ENCODE measurements at places on chromosomes 5 and 9.
A peak's percentile ranks its signal among the peaks of the same experiment; 100 is the strongest.

DNA sequence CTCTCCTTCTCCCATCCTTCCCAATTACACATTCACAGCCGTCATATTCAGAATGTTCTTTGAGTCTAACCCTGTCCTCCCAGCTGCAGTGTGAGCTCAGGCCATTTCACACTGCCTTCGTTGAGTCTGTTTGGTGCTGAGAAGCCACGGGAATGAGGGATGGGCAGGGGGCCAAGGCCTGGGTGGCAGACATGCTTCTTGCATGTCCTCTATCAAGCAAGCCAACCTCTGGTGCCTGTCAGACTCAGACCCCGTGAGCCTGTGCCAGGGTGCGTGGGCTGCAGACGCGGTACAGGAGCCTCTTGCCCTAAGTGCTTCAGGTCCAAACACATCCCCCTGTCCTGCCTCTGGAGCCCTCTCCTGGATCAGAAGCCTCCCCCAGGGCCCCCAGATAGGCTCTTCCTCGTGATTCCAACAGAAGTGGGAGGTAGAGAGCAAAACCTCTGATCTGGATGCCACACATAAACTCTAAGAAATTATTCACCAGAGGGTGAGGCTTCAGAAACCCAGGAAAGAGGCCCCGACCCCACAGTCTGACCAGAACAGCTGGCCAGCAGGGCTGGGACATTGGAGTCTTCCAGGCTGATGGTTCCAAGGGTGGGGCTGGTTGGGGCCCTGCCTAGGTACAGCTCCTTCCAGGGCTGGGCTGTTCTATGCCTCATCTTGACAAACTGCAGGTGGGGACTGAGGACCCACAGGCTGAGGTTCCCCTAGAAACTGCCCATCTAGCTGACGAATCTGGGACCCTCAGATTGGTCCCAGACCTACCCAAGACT, 46.7 kb upstream of the CDKN2AIPNL start:
- DNase-seq: no peak

DNA sequence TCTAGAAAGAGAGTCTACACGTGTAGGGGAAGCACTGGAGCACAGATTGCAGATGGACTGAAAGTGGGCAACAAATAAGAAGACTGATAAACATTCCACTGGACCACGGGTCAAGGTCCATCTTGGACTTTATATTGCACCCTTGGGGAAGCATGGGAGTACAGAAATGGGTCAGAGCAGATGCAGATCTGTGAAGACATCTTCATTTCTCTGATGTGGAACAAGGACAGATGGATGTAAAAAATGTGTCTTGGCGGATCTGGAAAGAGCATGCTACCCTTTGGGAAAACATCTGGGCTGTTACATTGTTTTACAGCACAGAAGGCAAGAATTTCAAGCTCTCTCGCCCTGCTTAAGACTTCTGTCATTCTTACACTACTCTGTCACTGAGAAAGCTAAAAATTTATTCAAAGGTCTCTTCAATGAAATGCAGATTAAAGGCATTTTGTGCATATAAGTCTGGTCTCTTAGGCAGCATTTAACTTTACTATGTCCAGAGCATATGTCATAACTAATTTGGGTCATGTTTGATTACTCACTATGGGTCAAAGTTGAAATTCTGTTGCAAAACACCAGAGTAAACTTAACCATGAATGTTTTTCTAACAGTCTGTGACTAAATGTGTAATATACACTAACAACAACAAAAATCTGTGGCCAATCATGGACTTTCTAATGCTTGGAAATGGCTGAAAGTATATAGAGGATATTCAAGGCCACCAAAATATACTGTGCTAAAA, 756.4 kb upstream of the DMAC1 start:
- DNase-seq: no peak

DNA sequence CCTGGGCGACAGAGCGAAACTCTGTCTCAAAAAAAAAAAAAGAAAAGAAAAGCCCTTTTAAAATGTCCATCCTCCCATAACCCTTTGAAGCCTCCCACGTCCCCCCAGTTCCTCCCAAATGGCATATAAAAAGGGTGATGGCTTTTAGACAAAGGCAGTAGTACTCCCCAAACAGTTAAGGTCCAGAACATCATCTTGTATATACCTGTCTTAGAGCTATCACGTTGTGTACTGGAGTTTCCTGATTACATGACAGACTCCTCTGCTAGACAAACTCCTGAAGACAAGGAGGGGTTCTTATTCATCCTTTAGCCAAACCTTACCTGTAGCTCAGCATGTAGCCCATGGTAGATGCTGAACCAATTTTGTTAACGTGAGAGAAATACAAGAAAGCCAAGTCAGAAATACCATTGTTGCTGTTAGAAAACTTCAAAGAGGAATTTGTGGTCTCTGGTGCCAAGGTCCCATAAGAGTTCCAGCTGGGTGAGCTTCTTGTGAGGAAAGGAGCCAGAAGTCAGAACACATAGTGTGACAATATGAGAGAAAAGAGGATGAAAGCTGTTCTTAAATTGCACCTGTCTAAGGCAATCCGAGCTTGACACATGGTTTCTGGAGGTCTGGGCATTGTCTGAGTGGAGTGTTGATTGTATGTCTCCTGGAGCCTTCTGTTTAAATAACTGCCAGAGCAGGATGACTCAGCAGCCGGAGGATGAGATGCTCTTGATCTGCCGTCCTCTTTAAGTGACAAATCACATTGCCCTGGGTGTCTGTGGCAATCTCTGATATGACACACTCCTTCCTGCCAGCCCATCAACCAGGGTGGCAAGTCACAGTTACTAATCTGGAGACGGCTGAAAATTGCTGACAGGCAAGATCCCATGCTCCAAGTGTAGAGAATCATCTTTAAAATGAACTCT, 69.1 kb downstream of the ARRDC3 start:
- peak; percentile 69 for DNase-seq

GRCh38 chr9:109387206-109387605, 66.3 kb upstream of the EPB41L4B start:
- no peak for DNase-seq

GRCh38 chr5:142636698-142637324, 49.1 kb downstream of the FGF1 start:
- DNase-seq: no peak

DNA sequence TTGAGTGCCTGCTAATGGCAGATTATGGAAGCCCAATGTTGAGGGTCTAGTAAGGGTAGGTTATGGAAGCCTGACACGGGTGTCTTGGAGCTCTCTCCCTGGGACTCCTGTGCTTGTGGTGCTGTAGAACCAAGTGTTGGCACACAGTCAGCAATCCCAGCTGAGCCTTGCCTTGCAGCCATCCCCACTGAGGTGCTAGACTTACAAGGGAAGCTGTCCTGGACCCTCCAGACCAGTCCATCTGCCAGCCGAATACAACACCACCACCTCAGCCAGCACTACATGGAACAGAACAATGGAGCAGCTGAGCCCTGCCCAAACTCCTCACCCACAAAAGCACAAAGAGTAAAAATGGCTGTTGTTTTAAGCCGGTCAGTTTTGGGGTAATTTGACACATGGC, 90.5 kb upstream of the DNAH5 start:
- DNase-seq: no peak

DNA sequence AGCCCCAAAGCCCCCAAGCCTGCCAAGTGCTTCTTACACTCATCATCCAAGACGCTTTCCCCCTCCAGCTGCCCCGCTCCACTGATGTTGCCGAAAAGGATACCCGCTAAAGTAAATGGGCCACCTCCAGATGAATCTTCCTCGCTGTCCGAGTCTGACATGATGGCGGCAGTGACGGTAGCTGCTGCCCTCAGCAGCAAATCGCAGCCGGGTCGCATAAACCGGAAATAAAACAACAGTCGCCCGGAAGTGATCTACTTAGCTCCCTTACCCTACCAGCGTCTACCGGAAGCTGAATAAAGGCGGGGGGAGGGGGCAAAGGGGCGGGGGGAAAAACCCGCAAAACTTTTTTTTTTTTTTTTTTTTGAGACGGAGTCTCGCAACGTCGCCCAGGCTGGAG, at the start of gene TAF1L:
TAF1L (minus strand) TSS at position 308 of the 400 bp plus-strand sequence; CDS start at position 218, 90 bp downstream.
- DNase-seq: no peak

DNA sequence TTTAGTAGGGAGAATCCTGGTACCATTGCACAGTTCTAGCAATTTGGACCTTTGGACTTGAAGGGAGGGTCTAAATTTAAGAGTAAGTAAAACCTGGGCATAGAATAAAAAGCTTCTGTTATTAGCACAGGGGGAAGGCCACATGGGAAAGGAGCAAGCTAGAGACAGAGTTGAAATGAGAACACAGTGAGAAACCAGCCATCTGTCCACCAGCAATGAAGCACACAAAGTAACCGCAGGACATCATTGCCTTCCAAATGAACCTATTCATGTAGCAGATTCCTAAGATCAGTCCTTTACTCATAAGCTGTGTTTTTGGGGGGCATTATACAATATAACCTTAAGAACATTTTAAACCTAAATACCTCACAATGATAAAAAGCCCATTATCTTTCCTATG, 407.4 kb downstream of the HCN1 start:
- DNase-seq: no peak

- DNase-seq: no peak
These were observed 143.5 kb downstream of the NXNL2 start for GRCh38 chr9:88678431-88678830.

GRCh38 chr5:123138774-123139173, 49.7 kb downstream of the PRDM6 start:
- DNase-seq: no peak

GRCh38 chr5:120848883-120849282, 384.8 kb downstream of the PRR16 start:
- no peak for DNase-seq

DNA sequence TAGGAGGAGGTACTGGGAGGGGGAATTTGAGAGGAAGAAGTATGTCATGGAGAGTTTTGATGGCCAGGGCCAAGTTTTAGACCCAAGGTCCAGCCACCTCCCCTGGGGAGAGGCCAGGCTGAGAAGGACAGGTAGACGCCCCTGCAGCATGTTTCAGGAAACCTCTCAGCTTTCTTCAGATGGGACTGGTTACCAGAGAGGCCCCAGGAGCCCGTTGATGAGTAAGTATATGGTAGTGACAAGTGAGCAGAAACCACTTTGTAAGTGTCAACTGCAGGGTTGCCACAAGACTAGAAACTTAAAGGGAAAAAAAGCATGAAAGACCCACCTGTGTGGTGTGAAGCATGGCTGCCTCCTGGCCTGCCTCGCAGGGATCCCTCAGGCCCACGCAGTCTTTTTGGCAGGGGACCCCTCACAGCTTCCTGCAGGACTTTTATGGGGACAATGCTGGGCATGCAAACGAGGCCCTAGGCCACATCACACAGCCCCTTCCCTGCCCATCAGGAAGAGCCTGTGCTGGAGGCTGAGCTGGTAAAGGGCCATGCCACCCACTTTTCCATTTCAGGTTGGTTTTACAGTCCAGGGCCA, 255.9 kb downstream of the FSTL4 start:
- DNase-seq: no peak

- DNase-seq: no peak
These were observed 64.7 kb upstream of the XPA start for GRCh38 chr9:97761879-97762278.

DNA sequence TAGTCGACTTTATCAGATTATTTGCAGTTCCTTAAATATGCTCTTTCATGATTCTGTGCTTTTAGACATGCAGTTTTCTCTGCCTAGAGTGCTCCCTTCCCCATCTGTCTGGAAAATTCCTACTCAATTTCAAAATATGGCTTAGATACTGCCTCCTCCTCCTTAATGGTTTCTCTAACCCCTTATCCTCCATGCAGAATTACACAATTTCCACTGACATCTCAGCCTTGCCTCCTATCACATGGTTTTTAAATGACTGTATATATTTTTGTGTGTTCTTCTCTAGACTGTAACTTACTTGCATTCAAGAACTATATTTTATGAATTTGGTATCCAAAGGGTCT, 85.2 kb downstream of the SLC44A1 start:
- DNase-seq: no peak

- no peak for DNase-seq
These were observed 242.8 kb downstream of the SPATA31D1 start for GRCh38 chr9:82231411-82231810.

DNA sequence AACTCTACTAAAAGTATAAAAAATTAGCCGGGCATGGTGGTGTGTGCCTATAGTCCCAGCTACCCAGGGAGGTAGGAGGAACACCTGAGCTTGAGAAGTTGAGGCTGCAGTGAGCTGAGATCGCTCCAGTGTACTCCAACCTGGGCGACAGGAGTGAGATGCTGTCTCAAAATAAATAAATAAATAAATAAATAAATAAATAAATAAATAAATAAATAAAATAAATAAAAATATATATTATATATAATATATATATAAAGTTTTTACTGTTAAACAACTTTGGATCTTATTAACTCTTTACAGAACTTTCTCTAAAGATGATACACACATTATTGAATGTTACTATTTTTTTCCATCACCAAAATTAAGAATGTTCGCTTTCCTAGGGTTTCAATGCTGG, 38.4 kb downstream of the HMGCR start:
- no peak for DNase-seq

GRCh38 chr5:55544341-55544740, 9.6 kb upstream of the PLPP1 start:
- no peak for DNase-seq

DNA sequence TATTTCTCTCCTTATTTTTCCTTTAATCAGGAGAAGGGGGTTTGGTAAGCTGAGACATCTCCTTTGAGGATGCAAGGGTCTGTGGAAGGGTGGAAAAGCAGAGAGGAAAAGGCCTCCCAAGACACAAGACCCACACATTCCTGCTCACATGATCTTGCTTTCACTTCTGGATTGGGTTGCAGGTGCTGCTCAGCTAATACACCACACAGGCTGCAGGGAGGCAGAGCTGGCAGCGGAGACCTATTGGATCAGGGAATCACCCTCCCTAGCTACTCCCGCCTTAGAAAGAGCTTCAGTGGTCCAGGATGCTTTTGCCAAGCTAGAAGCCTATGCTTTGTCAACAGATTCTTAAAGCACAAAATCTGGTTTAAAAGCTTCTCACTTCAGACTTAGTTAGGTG, 87.6 kb upstream of the IL33 start:
- DNase-seq: no peak

GRCh38 chr5:191036-191948, at the start of gene LRRC14B:
LRRC14B (plus strand) TSS chr5:191495; CDS start chr5:191539, 44 bp downstream.
- no peak for DNase-seq

GRCh38 chr5:74649421-74649973, 9.0 kb upstream of the ENC1 start:
- no peak for DNase-seq

DNA sequence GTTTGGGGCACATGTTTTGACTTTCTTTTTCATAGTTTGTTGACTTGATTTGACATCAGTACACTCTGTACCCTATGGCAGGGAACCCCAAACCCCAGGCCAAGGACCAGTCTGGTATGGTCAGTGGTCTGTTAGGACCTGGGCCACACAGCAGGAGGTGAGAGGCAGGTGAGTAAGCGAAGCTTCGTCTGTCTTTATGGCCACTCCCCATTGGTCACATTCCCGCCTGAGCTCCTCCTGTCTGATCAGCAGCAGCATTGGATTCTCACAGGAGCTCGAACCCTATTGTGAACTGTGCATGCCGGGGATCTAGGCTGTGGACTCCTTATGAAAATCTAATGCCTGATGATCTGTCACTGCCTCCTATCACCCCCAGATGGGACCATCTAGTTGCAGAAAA, 88.0 kb downstream of the TENT4A start:
- DNase-seq: no peak

DNA sequence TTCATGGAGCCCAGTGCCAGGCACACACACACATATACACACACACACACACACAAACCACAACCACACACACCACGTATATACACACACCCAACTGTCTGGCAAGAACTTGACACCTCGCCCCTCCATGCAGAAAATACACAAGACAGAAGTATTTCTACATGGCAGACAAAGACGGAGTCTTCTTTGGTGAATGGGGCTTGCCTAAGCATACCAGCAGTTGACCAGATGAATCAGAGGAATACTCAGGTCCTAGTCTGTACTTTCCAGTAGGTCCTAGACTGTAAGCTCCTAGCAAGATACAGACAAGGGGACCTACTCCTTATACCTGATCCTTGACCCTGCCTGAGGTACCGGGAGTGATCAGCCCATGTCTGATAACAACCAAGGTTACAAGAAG, 60.1 kb downstream of the SIL1 start:
- no peak for DNase-seq
